CD4-positive, alpha-beta T cell treated with Interleukin-17A for 4 hours (primary cell): ENCODE measurements at places on chromosomes 12 and 14.

- DNase-seq: no peak
Observed at GRCh38 chr14:24897793-24898192, 152.2 kb downstream of the STXBP6 start.

GRCh38 chr14:90332271-90332584, 487 bp upstream of the NRDE2 start:
- DNase-seq: no peak

- no peak for DNase-seq
Observed at GRCh38 chr12:42770261-42770660, 180.7 kb upstream of the PRICKLE1 start.

- no peak for DNase-seq
Observed at GRCh38 chr14:99517643-99518381, 36.6 kb downstream of the CCNK start.

GRCh38 chr12:62758216-62758615, 176.7 kb downstream of the PPM1H start:
- DNase-seq: no peak

DNA sequence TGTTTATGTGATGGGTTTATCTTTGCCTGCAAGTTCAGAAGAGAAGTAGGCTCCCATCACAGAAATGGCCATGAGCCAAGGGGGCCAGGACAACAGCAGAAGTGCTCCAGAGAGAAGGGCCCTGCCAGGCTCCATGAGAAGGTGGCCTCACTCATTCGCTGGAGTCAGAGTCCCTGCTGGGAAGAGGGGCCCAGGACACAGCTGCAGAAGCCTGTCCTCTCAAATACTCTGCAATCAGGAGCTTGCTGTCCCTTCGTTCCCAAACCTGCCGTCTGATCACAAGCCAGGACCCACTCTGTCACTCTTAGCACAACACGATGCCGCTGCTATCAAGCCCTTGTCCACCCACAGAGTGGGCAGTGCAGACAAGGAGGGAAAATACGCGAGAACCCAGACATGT, 306.2 kb upstream of the FKBP4 start:
- no peak for DNase-seq

DNA sequence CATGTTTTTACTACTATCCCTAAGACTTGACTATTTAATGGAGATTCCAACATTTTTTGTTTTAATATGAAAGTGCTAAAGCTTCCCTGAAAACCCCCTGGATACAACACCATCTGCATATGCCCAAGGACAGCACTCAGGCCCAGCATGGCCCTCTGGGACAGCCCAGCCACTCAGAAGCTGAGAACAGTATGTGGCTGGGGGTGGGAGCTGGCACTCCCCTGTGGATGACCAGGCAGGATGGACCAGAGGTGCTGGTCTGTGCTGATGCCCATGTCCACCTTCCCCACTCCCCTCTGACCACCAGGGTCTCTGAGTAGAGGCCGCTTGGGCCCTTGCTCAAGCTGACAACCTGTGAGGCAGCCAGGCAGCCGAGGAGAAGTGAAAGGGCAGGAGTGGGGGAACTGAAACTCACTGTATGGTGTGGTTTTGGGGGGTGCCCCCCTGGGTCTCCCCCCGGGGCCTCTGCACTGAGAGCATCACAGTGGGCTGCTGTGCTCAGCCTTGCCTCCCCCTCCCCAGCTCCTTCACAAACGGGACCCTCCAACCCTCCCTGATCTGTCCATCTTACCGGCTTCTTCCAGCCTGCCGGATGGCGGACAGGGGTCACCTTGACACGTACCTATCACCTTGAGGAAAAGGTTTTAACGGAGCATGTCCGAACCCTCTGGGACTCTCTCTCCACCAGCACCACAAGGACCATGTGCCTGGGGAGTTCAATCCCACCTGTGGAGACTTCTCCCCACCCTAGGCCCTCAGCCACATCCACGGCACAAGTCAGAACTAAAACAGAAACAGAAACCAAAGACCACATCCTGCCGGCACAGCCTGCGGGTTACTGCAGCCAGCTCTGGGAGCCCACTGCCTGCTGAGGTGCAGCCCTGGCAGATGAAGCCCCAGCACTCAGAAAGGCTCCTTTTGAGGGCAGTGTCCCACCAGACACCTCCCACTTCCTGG, at the start of gene TMEM229B:
TMEM229B (minus strand) TSS at position 785 of the 957 bp plus-strand sequence. CDS start 14,798 bp downstream, outside the sequence.
- DNase-seq: peak; percentile 81

DNA sequence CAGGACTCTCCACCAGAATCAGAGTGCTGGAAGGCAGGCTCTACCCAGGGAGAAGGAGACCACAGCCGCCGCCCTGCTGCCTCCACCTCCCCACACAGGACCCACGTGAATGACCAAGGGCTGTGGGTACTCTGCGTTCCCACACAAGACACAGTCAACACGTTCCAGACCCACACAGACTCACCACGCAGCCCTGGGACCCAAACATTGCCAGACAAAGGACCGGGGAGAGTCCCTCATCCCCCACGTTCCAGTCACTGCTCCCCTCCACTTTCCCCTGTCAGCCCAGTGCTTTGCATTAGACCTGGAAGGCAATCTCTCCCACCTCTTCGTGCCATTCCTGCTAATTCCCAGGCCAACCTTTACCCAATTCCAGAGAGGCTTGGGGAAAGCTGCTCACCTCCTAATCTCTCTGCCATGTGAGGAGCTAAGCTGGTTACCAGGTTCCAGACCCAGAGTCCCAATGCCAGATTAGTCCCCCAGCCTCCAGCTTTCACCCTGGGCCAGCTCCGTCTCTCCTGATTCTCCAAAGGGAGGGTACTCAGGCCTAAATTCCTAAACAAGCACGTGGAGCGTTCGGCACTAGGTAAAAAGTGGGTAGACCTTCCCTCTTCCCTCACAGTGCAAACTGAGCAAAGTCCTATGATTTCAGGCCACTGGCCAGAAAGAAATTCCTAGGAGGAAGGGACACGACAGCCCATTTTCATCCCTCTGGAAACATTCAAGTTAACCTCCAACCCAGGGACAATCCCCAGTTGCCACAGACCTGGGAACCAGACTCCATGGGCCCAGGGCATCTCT, 4.9 kb downstream of the SLC6A13 start:
- no peak for DNase-seq

DNA sequence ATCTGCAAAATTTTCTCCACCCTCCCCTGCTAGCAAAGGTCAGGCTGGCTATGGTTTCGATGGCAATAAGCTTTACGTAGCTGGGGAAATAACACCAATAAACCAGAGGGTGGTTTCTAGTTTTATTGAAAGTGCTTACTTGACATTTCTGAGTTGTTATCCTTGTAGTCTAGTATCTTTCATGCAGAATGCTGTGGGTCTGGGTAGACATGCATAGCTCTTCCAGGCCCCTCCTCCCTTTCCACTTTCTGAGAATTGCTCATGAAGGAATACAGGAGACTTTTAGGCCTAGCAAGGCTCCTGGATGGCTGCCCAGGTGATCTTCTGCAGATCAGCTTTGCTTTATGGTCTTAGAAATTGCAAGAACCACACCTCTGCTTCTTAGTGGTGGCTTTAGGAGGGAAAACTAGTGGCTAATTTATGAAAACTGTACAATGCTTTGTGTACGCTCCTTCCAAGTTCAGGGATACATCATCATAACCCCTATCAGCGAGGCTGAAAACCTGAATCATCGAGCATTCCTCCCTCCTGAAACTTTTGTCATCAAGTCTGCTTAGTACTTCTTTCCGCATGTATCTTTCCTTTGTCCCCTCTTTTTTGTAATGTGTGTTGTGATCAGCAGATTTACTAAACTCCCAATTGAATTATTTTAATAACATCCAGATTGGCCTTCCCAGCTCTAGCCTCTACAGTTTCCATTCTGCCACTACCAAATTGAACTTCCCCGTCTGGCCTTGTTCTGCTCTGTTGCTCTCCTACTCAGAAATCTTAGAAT, 473.0 kb downstream of the RAD51B start:
- DNase-seq: no peak

DNA sequence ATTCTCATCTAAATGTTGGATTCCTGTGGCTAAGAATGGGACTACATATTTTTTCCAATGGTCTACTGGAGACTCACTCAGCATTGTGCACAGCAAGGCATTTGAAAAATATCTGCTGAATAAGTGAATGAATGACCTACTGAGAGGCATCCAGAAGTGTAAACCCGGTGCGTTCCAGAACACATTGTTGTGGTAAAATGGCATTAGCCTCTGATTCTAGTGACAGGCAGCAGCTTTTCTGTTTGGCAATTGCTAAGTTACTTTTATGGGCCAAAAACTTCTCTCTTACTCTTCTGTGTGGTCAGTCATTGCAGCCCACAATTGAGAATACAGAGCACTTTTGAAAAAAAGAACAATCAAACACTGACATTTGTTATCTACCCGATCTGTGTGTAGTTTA, 36.5 kb downstream of the WIF1 start:
- DNase-seq: no peak

- DNase-seq: no peak
Observed at GRCh38 chr12:94289461-94290312, 141.3 kb downstream of the PLXNC1 start.

DNA sequence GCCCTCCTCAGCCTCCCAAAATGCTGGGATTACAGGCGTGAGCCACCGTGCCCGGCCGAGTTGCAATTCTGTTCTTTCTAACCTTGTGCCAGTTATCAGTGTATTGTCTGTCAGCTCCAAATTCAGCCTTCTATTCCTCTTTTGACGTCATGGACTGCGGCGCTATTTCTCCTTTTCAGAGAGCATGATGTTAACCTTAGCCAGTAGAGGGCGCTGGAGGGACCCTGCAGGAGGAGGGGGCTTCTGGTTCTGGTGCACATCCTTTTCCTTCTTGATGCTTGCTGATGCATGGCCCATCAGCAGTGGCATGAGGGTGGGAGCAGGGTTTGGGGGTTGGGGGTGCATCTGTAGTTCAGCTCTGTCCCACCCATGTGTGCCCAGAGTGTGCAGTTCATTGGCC, 179.3 kb upstream of the RMST start:
- no peak for DNase-seq

DNA sequence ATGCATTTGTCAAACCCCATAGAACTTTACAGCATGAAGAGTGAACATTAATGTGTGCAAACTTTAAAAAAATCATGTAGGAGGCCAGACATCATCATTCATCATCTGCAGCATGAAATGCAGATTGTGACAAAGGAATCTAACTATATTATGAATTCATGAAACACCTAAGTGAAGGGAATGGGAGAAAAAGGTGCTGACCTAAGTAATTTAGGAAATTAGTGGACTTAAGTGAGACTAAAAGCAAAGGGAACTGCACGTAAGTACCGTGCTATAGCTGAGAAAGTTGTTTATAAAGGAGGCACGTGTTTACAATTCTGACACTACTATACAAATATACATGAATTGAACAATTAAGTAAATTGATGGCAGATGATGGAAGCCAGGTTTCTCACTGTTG, 37.6 kb upstream of the JDP2 start:
- no peak for DNase-seq

GRCh38 chr14:33754261-33754660, 196.6 kb downstream of the EGLN3 start:
- DNase-seq: no peak

- DNase-seq: no peak
Observed at GRCh38 chr14:88668448-88669116, 105.7 kb downstream of the ZC3H14 start.

DNA sequence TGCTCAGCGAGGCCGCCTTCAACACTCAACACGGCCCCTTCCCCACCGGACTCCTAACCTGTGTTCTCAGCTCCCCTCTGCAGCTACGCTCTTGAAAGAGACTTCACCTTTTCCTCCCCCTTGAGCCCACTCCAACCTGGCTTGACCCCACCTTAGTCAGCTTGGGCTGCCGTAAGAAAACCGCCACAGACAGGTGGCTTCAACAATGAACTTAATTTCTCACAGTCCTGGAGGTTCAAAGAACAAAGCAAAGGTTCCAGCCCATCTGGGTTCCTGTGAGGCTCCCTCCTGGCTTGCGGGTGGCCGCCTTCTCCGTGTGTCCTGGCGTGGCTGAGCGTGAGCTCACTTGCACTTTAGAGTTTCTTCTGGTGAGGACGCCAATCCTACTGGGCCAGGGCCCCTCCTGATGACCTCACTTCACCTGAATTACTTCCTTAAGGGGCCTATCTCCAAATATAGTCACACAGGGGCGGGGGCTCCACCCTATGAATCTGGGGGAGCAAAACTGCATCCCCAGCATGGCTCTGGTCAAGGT, 138.8 kb downstream of the CALM1 start:
- DNase-seq: no peak

DNA sequence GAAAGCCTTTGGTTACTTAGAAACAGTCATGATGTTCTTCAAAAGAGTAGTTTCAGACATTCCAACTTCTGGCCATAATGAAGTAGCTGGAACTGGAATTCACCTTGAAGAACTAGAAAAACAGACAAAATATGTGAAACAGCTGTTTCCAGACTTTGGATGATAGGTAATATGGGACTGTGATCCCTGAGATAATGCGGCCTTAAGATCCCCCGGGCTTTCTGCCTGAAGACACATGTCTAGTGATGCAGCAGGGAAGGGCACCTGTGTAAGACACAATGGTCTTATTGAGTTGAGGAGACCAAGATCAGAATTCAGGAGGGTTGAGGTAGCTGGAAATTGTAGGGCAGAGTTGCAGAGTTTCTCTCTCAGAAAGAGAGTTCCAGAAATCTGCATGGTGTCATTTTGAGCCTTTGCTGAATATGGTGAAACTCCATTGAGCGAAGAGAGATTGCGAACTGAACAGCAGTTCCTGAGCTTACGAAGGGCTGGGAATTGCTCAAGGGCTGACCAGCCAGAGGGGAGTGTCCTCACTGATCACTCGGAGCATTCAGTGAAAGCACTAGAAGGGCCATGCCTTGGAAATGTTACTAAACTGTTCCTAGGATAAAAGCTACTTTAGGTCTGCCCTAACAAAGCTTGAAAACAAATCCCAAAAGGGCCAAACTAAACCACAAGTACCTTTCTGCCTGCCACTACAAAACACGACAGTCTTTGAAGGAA, 41.7 kb upstream of the FRS2 start:
- no peak for DNase-seq

- DNase-seq: no peak
Observed at GRCh38 chr14:94367347-94368242, 20.8 kb downstream of the SERPINA1 start.

- DNase-seq: no peak
Observed at GRCh38 chr14:21543521-21543960, 17.4 kb upstream of the SALL2 start.

- no peak for DNase-seq
Observed at GRCh38 chr14:101047326-101047725, 143.8 kb upstream of the RTL1 start.

DNA sequence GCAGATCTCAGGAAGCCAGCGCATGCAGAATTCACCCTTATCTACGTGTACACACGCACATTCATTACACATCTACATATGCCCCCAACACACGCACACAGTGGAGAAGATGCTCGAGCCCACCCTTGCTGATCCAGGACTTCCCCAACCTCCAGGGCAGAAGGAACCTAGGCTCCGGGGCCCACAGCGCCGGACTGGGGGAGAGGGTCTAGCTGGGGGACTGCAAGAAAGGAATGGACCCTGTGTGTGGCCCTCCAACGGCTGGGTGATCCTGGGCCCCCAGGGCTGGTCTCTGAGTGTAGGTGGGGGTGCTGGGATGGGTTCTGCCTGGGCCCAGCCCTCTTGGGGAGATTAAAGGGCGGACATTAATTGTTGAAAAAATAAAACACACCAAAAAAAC, 128.1 kb upstream of the C14orf180 start:
- DNase-seq: no peak
